ENCODE measurements at places on chromosomes 4 and X.

DNA sequence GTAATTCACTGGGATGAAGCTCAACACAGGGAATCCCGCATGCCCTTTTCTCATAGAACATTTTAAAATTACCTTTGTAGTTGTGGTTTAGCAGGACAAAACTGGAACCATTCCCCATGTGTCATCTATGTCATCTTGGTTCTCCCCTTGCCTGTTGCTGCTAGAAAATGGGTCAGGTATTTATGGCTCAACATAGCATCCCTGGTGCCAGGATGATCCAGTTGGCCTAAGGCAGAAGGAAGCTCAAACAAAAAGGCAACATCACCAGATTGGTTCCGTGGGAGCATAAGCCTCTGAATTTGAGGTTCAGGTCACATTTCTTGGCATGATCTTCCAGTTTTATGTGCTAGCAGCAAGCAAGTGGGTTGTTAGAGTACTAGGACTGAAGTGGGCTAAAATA, 552.6 kb upstream of the BOD1L1 start:
- no peak for DNase-seq

DNA sequence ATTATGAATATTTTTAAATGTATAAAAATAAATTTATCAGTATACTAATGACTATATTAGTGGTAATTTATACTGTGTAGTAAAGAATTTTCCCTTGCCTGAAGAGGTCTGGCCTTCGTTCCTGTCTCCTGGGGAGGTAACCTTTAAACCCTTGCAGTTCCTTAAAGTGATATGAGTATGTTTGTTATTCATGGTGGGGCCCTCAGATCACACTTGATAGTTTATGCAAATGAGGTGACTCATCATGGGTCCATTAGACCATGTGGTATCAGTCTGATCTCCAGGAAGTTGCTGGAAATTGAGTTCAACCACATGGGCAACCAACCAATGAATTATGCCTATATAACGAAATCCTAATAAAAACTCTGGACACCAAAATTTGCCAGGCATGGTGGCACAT, 904.1 kb downstream of the RPA4 start:
- DNase-seq, result no peak

DNA sequence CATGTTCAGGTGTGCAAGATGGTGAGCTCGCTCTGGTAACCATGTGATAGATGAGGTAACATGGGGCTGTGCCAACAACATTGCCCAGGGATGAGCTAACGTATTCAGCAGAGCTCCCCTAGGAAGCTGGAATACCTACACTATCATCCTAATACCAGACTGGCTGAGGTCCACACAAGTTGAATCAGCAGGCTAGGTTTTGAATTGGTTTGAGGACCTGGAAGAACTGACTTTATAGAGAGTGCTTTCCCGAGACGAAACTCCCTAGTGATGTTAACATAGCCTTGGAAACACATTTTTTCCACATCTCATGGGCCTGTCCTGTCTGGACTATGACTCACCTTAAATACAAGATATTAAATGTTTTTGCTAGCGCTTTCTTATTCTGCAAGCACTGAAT, 56.7 kb downstream of the IGFBP7 start:
- DNase-seq, result no peak

DNA sequence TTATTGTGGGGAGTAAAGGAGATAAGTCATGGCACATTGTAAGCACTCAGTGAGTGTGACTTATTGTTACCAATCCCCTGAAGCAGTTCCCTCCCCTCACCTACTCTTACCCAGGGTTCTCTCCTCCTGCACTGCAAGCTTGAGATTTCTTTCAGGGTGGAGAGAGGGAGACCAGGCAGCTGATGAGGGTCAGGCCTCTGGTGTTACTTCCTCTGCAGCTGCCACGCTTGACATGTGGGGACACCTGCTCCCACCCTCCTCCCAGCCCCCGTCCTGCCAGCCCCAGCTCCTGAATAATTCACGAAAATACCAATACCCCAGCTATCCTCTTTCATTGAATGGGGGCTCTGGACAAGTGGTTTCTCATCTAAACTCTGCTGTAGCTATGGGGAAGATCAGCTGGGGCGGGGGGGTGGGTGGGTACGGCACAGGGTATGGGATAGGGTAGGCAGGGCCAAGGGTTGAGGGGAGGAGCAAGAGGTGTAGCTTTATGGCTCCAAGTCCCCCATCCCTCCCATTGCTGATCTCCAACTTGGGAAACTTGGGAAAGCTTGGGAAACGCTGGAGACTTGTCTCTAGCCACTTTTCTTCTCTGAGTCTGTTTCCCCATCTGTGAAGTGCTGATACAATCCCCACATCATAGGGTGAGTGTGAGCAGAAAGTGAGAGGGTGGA, 148.5 kb upstream of the PJA1 start:
- no peak for DNase-seq

- DNase-seq, result peak; percentile 52
Observed at GRCh38 chrX:51892921-51893745, at the start of gene MAGED1. Gene MAGED1, plus strand, starts transcription at chrX:51893623. Its CDS starts 682 bp downstream, at chrX:51894305.

- no peak for DNase-seq
Observed at GRCh38 chrX:133980406-133980805, 5.0 kb downstream of the GPC3 start.

- no peak for DNase-seq
Observed at GRCh38 chr4:71625005-71625404, 158.9 kb downstream of the GC start.

DNA sequence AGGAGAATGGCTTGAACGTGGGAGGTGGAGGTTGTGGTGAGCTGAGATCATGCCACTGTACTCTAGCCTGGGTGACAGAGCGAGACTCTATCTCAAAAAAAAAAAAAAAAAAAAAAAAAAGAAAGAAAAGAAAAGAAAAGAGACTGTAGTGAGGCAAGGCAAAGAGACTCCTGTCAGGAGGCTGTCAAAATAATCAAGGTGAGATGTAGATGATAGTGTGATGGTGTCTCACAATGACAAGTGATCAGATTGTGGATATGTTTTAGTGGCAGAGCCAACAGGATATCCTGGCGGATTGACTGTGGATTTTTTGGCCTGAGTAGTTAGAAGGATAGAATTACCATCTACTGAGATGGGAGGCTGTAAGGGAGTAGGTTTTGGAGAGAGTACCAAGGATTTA, 12.6 kb downstream of the TRPC5OS start:
- no peak for DNase-seq

DNA sequence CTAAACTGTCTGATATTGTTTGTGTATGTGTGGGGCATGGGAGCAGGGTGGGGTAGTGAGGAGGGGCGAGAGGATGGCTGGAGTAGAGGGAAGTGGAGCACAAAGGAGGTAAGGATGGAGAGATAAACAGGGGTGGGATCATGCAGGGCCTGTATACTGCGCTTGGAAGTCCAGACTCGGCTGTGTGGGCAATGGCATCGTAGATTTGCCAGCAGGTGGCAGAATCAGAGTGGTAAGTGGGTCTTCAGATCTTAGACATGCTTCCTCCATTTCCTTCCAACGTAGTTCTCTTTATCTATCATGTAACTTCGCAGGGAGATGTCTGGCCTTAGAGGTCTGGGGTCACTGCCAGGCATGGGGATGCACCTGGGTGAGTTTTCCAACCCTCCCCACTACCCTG, 155.5 kb downstream of the PDGFRA start:
- DNase-seq, result no peak

GRCh38 chr4:79757600-79757999, 315.4 kb downstream of the ANTXR2 start:
- DNase-seq, result no peak

- DNase-seq, result no peak
Observed at GRCh38 chrX:141673946-141674345, 24.6 kb downstream of the SPANXD start.

DNA sequence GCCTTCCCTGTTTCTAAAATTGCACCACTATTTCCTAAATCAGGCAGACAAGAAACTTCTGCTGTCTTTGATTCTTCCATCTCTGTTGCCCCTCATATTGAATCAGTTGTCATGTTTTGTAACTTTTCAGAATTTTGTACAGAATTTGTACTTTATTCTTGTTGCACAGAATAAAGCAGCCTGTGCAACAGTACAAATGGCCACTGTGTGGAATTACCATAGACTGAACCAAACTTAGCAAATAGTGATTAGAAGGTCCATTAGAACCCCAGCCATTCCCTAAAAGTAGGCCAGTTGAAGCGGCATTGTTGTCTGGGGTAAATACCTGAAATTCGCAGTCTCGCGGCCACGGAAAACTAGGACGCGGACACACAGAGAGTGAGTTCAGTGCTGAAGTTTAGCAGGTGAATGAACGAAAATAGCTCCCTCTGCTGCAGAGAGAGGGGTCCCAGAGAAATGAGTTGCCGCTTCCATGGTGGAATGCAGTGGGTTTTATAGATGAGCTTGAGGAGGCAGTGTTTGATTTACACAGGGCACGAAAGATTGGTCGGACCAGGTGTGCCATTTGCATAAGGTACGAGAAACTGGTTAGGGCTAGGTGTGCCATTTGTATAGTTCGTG, 71.8 kb downstream of the C4orf33 start:
- DNase-seq, result no peak

GRCh38 chr4:156111686-156112085, 158.0 kb upstream of the CTSO start:
- DNase-seq, result no peak

DNA sequence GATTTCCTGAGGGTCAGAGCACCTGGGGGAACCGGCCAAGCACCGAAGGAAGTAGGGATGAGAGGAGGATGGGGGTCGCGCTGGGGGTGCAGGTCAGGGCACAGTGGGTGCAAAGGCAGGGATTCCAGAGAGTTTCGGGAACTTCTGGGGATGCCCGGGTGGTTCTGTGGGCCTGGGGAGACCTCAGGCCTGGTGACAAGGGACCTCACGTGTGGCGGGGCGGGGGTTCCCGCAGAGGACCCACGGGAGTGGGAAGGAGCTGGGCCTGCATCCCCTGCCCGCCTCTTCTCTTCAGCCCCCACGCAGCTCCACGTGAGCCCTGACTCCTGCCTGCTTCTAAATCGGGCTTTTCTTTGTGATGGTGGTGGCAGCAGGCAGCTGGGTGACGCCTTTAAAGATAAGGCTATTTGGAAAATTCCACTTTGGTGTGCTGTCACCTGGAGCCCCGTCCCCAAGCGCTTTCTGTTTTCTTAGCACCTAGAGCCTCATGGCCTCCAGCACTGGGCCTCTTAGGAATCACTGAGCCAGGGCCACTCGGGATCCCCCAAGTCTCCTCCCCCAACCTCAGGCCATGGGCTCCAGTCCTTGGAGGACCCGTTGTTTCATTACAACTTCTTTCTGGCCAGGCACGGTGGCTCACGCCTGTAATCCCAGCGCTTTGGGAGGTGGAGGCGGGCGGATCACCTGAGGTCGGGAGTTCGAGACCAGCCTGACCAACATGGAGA, 7.1 kb upstream of the TBC1D14 start:
- no peak for DNase-seq

DNA sequence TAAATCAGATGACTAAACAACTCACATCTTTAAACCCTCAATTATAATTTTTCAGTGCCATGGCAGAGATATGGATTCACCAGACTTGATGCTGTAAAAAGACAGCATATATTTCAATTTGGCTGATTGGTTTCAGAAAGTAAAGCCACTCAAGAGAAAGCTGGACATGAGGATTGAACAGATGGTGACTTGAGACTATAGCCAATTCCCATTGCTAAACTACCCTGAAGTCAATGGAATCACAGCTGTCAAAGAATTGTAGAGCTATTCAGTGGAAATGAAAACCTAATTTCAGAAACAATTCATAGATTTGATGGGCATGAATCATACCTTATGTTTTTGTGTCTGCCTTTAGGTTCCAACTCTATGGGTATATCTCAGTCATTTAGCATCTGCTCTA, 510.6 kb upstream of the BOD1L1 start:
- no peak for DNase-seq

- DNase-seq, result no peak
Observed at GRCh38 chr4:153209410-153209809, 5.2 kb downstream of the TRIM2 start.

DNA sequence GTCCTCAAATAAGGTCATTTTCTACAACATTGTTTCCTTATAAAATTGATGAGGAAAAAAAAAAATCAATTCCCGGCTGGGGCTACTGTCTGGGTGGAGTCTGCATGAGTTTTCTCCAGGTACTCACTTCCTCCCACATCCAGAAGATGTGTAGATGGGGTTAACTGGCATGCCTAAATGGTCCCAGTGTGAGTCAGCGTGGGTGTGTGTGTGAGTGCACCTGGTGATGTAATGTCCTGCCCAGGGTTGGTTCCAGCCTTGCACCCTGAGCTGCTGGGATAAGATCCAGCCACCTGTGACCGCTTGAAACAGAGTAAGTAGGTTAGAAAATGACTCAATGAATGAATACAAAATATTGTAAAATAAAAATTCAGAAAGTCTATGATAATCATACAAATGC, 11.1 kb downstream of the USP26 start:
- DNase-seq, result no peak

DNA sequence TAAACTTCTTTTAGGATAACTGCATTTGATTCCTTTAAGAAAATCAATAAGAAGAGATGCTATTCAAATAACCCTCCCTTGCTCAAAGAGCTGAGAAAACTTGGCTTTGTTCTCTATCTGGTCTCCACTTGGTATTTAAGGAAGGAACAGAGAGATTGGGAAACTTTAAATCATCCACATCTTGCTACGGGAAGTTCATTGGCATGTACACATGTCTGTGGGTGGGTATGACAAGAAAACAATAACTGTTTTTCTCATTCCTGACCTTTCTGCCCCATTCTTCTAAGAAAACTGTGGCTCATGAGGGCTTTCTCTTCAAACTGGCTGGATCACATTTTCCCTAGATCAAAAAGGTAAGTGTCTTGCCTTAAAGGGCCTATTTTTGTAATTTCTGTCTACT, 6.0 kb downstream of the SEL1L3 start:
- DNase-seq, result no peak

DNA sequence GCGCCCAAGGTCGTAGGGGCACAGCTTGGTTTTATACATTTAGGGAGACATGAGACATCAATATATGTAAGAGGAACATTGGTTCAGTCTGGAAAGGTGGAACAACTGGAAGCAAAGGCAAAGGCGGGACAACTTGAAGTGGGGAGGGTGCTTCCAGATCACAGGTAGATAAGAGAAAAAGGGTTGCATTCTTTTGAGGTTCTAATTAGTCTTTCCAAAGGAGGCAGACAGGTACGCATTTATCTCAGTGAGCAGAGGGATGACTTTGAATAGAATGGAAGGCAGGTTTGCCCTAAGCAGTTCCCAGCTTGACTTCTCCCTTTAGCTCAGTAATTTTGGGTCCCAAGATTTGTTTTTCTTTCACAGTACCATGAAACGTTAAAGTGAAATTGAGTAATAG, 223.2 kb downstream of the FAM47A start:
- DNase-seq, result no peak

GRCh38 chr4:36214735-36215485, 29.4 kb downstream of the ARAP2 start:
- DNase-seq, result no peak

- DNase-seq, result no peak
Observed at GRCh38 chrX:113300580-113300979, 459.9 kb upstream of the AMOT start.

GRCh38 chr4:154559494-154560418, 3.1 kb upstream of the FGB start:
- no peak for DNase-seq
